ENCODE measurements at places on chromosomes 12 and 14.

DNA sequence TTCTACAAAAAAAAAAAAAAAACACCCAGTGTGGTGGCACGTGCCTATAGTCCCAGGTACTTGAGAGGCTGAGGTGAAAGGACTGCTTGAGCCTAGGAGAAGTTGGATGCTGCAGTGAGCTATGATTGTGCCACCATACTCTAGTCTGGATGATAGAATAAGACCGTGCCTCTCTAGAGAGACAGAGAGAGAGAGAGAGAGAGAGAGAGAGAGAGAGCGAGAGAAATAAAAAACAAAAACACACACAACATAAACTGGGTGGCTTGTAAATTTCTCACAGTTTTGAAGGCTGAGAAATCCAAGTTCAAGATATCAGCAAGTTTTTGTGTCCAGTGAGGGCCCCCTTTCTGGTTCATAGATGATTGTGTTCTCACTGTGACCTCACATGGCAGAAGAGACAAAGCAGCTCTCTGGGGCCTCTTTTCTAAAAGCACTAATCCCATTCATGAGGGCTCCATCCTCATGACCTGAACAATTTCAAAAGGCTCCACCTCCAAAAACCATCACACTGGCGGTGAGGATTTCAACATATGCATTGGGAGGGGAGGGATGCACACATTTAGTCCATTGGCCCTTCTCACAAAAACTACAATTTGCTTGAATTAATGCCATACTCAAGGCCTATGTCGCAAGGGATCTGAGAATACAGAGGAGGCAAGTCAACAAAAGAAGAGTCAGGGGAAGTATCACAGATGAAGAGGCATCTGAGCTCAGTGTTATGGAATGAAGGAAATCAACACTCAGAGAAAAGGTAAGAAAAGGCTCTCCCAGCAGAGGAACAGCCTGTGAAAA is 94.9 kb downstream of the PPM1H start:
- DNase-seq, result no peak

- DNase-seq, result no peak
Observed at GRCh38 chr12:95216711-95217376, 423 bp downstream of the FGD6 start.

DNA sequence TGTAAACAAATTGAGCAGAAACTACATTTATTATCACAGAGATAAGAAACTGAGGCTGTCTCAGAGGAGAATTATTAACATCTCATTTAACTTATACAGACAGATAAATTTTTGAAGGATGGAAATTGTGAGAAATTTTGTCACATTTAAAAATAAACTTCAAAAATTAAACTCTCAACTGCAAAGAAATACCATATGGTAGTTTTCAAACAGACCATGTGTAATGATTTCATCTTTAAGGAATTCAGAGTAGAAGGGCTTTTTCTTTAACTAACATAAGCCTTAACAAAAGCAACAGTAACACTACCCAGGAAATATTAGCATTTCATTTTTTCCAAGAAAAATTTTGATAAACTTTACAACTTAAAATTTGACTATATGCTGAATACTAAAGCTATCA is 26.6 kb downstream of the NUP37 start:
- no peak for DNase-seq

- no peak for DNase-seq
Observed at GRCh38 chr12:111361717-111362576, 6.9 kb downstream of the PHETA1 start.

GRCh38 chr14:104202259-104203070 is 64.1 kb downstream of the KIF26A start:
- DNase-seq, result peak; percentile 43

DNA sequence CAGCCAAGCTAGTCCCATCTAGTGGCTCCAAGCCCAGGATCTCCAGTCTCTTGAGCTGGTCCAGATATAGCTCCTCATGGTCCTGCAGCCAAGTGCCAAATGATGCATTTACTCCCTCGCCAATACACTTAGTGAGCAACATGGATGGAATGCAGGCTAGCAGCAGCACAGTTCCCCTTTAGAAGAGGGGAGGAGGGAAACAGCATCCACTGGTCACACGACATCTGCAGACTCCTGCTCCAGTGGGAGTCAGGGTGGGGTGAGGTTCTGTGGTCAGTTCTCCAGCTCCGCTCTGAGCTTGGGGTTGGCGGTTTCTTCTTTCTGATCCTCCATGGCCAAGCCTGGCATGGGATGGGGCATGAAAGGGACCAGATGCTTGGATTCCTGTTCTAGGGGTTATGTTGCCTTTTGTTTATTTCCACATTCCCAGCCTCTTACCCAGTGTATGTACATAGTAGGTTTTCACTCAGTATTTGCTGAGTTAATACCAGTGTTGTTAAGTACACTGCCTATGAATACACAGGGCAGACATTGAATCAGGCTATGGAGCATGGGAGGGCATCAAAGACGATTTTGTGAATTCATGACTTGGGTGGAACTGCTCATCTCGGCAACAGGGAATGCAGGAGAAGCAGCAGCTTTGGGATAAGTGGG is 57.3 kb downstream of the GALNT16 start:
- DNase-seq, result no peak

GRCh38 chr12:84779169-84779568 is 133.4 kb downstream of the SLC6A15 start:
- no peak for DNase-seq

DNA sequence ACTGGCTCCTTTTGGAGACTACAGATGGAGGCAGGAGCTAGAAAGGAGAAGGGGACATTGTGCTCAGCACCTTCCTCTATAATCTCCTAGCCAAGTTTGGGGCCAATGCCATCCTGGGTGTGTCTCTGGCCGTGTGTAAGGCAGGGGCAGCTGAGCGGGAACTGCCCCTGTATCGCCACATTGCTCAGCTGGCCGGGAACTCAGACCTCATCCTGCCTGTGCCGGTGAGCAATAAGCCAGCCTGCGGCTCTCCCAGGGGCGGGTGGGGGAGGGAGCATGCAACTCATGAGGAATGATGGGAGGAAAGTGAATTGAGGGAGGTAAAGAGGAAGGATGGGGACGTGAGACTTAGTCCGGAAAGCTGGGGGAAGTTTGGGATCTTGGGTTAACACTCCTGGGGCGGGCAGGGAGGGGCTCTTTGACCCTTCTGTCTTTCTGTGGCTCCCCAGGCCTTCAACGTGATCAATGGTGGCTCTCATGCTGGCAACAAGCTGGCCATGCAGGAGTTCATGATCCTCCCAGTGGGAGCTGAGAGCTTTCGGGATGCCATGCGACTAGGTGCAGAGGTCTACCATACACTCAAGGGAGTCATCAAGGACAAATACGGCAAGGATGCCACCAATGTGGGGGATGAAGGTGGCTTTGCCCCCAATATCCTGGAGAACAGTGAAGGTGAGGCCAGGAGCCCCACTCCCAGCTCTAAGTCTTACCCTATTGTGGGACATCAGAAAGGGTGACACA is 3.3 kb downstream of the ENO2 start:
- DNase-seq, result no peak

DNA sequence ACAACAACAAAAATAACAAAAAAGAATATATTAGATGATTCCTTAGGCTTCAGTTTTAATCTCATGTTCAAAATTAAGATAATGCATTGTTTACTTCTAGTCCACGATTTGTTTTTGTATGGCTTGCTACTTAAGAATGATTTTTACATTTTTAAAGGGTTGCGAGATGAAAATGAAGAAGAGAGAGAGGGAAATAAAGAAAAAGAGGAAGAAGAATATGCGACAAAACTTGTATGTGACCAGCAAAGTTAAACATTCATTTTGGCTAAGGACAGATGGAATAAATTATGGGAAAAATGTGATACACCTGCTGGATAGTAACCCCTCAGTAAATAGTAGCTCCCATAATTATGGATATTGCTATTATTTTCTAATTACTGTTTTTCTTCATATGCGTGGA is 1.2 kb upstream of the GIT2 start:
- DNase-seq, result no peak

GRCh38 chr12:68886636-68887572 is 46.1 kb downstream of the CPM start:
- no peak for DNase-seq

GRCh38 chr12:129594098-129594497 is 309.7 kb downstream of the TMEM132D start:
- no peak for DNase-seq

- no peak for DNase-seq
Observed at GRCh38 chr12:101200824-101201223, 9.2 kb downstream of the SLC5A8 start.

GRCh38 chr12:13537623-13538022 is 341.1 kb downstream of the EMP1 start:
- DNase-seq, result no peak

GRCh38 chr14:30450631-30451545 is 108.1 kb upstream of the G2E3 start:
- DNase-seq, result no peak

- no peak for DNase-seq
Observed at GRCh38 chr14:56172074-56172473, 53.9 kb downstream of the PELI2 start.

- no peak for DNase-seq
Observed at GRCh38 chr14:65661865-65662264, 249.3 kb downstream of the FUT8 start.

DNA sequence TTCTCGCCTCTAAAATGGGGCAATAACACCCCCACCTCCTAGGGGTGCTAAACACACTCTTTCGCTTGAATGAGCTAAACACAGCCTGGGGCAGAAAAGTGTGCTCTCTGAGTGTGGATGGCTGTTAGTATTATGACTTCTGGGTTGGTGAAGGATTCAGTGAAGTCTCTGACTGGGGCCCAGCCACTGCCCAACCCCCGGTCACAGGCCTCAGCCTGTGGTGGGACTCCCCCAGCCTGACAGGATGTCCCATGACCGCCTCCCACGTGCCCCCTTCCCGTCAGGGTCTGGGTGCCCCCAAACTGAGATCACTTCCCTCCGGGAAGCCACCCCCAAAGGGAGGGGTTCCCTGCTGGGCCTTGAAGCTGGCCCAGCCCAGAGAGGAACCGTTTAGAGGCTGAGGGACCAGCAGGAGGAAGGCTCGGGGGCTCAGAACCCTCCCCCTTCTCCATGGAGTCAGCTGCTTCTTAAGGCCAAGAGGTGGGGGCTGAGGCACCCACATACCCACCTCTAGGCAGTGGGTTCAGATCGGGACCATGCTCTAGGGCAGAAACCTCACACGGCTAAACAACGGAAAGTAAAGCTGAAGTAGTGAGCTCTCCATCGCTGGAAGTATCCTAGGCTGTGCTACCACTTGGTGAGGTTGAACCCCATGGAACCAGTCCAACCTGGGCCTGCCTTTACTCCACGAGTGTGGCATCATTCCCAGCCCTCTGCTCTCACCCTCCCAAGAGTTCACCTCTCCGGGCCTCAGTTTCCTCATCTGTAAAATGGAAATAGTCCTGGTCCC is 13.8 kb downstream of the DTX1 start:
- DNase-seq, result no peak

DNA sequence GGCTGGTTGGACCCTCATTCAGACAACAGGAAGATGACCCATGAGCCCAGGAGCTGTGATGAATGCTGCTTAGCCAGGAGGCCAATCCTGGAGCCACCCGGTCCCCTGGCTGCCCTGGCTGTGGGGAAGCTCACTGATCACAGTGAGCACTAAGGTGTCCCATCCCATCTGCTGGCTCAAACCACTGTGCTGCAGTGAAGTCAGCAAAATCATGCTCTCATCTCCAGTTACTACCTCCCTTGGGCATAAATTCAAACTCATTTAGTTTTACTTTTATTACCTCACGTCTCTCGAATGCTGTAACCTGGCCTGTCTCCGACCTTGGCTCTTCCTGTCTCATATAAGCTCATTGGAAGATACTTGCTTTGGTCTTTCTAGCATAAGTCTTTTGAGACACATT is 112.4 kb downstream of the APAF1 start:
- DNase-seq, result no peak

- DNase-seq, result no peak
Observed at GRCh38 chr12:76156726-76157125, 72.2 kb upstream of the NAP1L1 start.

- DNase-seq, result no peak
Observed at GRCh38 chr14:89444044-89444443, 27.0 kb upstream of the FOXN3 start.

GRCh38 chr12:48618541-48618940 is 48.7 kb upstream of the LALBA start:
- DNase-seq, result peak; percentile 77

DNA sequence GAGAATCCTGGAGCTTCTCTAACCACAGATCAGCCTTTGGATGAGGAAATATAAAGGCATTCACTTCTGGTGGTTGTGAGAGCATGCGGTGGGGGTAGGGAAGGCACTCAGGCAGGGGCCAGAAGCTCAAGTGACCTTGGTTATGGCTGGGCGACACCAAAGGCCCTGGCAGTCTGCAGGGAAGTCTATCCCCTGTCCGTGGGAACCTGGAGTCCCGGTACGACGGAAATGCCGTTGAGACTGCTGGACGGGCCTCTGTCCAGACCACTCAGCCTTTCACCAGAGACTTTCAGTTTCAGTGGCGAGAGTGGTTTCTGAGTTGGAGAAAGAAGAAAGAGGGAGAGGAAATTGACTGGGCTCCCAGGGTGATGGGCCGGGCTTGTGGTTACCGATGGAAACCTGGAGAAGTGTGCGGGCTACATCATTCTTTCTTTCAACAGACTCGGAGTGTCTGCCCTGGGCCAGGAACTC is 20.9 kb downstream of the ISCA2 start:
- no peak for DNase-seq

GRCh38 chr14:90489916-90490719 is 93.3 kb downstream of the CALM1 start:
- DNase-seq, result no peak

DNA sequence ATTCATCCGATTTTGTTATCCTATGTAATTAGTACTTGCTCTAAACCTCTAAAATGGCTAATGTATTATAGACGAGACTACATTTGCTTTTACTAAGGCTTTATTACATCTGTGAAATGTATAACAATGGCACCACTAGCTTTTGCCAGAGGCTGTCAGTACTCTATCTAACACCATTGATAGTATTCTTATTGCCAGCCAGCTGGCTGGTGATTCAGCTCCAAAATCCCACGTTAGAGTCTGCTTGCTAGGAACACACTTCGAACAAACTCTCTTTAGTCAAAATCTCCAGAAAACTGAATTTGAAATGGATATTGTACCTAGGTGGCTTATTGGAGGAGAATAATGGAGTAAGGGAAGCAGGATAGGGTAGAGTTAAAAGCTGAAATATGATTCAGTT is 839.2 kb downstream of the SLC6A15 start:
- DNase-seq, result no peak

- no peak for DNase-seq
Observed at GRCh38 chr14:34701808-34702207, 12.6 kb downstream of the CFL2 start.

DNA sequence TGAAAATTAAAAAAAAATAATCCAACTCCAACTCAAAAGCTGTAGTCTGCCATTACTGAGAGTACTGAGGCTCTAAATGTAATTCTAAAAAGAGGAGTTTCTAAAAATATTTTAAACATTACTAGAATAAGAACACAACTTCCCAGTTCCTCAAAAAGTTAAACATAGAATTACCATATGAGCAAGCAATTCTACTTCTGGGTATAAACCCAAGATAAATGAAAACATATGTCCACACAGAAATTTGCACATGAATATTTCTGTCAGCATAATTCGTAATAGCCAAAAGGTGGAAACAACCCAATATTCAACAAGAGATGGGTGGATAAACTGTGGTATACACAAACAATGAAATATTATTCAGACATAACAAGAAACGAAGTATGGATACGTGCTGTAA is 15.0 kb upstream of the NR2C1 start:
- DNase-seq, result no peak
